ENCODE measurements at places on chromosomes 2 and 18.

- DNase-seq, result no peak
Observed at GRCh38 chr2:96568094-96568493, 31.5 kb downstream of the ARID5A start.

DNA sequence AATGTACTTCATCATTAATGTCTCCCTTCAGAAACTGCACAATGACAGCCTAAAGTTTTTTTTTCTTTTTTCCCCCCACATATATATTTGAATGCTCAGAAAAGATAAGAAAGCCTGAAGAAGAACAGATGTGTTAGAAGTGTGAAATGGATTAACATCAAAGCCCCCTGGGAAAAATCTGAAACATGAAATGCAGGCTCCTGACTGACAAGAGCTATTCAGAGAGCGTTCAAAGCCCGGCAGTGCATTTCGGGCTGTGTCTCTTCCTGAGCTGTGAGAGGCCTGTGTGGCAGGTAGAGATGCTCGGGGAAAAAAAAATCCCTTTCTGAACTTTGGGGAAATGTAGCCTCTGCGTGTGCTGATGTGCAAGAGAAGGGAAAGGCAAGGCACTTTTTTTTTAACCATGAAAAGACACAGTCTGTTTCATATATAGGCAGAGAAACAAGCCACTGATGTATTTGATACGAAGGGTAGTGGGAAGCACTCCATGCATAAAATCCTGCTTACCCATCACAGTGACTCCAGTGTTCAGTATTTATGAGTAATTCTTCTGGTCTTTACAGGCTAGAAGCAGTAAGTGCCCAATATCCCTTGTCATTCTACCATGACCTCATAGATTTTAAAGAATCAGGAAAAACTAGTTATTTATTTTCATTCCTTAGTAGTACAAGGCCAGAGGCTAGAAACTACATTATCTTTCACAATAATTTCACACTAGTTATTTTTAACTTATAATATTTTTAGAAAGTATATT is 1574.2 kb upstream of the PIK3C3 start:
- DNase-seq, result no peak

DNA sequence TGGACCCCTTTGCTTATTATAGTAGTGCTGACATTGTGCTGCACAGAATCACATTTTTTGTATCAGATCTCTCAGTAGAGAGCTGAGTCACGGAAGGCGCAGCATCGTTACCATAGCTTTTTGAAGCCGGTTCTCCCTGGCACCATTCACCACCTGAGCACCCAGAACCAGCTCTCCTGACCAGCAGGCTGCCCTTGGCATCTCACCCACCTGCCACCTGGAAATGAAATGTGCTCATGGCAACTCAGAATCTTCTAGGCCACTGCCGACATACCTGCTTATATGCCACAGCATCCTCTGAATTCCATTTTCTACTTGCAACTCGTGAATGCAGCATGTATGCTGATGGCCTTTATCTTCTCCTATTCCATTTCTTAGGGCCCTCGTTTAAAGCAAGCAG is 62.7 kb downstream of the COA5 start:
- DNase-seq, result no peak

DNA sequence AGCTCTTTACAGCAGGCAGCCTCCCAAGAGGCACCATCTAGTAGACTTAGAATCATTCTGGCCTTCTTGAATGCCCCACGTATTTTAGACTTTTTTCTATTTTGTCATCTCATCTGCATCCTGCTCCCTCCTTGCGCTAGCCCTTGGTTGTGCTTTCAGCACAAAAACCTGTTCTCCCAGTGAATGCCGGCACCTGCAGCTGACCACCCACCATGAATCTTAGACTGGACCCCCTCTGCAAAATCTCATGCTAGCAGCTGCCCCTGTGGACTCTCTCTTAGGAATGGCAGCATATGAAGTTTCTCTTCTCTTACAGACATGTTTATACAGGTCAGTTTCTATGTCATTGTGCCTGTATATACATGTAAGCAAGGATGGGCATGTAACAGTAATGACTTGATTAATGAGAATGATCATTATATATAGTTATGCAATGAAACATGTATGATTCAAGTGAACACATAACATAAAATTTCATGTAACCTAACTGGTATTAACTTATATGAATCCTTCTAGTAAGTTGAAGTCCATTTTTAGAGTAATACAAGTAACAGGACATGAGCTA is 159.8 kb downstream of the SUCLG1 start:
- DNase-seq, result no peak

- DNase-seq, result no peak
Observed at GRCh38 chr2:220279372-220279771, 651.9 kb downstream of the SLC4A3 start.
